ENCODE measurements at places on chromosomes 11 and 22. TPM values are rescaled to one million over a fixed set of nuclear protein-coding genes. Genes with fewer than 3 reads are reported as not detected.

The OR52H1 gene
- not detected for total RNA-seq

The C1QTNF5 gene
- total RNA-seq, result 7.6 TPM

The GPHA2 gene
- total RNA-seq, result not detected

The KRTAP5-1 gene
- total RNA-seq, result not detected

The KCNK7 gene
- total RNA-seq, result not detected

The OR52I1 gene
- not detected for total RNA-seq

The CASP12 gene
- total RNA-seq, result not detected

The IFITM1 gene
- total RNA-seq, result 82.9 TPM

The SYT13 gene
- not detected for total RNA-seq

The NRXN2 gene
- 0.89 TPM for total RNA-seq

The SLC17A6 gene
- total RNA-seq, result not detected

The PATE4 gene
- not detected for total RNA-seq

The GRM5 gene
- not detected for total RNA-seq

The TMEM121B gene
- total RNA-seq, result under 0.01 TPM

The SEC14L2 gene
- 21.4 TPM for total RNA-seq

The RAB36 gene
- total RNA-seq, result 3.1 TPM

The RAB3IL1 gene
- 3.0 TPM for total RNA-seq

The OR51B2 gene
- total RNA-seq, result not detected

The KCNE3 gene
- total RNA-seq, result 0.45 TPM

The SLC3A2 gene
- total RNA-seq, result 168 TPM

The TEX12 gene
- not detected for total RNA-seq

The YDJC gene
- 57.8 TPM for total RNA-seq

The CCDC88B gene
- 1.3 TPM for total RNA-seq

The KCNA4 gene
- not detected for total RNA-seq

The TTLL1 gene
- total RNA-seq, result 10.4 TPM

The MAML2 gene
- total RNA-seq, result 10.7 TPM

The LMF2 gene
- 86.4 TPM for total RNA-seq

The B3GAT3 gene
- total RNA-seq, result 41.5 TPM

The IGHMBP2 gene
- 8.4 TPM for total RNA-seq

The OR8D4 gene
- total RNA-seq, result not detected

The IGF2 gene
- total RNA-seq, result 19.8 TPM

The SIK3 gene
- 11.7 TPM for total RNA-seq

The APOA4 gene
- total RNA-seq, result not detected

The ROBO4 gene
- 2.2 TPM for total RNA-seq

The KCNJ11 gene
- total RNA-seq, result under 0.01 TPM

The SLN gene
- total RNA-seq, result not detected
